ENCODE measurements at places on chromosomes 11 and 22.

DNA sequence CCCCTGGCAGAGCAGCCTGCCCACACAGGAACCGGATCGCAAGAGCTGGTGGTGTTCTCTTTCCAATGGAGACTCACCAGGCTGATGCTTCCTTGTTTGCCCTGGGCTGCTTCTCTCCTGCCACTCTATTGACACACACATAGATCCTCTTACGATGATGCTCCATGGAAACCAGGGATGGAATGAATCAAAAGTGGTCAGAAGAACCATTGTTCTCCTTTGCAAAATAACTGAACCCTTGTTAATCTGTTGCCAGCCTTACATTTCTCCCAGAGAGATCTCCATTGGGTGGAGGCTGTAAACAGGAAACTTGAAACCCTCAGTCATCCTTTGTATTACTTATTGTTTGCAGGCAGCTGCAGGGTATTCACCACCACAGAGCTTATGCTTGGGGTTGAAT is 24.6 kb upstream of the LDLRAD3 start:
- DNase-seq, result no peak

DNA sequence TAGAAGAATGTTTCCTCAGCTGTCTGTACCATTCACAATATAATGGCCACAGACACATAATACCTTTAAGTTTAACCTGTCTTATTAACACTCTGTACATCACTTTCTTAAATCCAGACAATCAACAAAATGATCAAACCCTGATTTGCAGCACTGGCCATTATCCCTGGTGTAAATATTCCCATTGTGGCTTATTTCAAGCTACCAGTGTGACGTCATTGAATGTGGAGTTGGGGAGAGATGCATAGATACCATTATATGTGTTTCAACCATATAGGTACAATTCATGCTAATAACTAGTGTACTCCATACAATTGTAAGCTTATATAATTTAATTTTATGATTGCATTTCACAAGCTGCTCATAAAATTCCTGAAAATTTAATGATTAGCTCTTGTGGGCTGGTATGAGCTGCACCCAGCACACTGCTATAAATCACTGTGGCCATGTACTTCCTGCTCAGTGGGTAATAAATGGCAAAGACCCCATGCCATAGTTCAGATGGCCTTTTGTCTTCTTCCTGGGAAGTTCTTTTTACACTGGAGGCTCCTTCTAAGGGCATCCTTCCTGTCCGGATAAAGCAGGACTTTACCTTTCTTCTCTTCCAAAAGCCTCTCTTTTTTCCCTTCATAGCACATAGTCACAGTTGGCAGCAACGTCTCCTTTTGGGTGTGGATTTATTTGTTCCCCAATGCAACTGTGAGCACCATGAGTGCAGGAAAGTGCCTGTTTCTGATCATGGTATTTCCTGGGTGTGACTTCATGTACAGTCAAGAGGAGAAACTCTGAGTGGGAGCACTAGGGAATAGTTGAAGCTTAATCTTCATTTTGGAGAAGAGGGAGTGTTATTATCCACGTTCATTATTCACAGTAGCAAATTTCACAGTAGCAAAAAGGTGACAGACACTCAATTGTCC is 87.8 kb downstream of the MIAT start:
- no peak for DNase-seq

DNA sequence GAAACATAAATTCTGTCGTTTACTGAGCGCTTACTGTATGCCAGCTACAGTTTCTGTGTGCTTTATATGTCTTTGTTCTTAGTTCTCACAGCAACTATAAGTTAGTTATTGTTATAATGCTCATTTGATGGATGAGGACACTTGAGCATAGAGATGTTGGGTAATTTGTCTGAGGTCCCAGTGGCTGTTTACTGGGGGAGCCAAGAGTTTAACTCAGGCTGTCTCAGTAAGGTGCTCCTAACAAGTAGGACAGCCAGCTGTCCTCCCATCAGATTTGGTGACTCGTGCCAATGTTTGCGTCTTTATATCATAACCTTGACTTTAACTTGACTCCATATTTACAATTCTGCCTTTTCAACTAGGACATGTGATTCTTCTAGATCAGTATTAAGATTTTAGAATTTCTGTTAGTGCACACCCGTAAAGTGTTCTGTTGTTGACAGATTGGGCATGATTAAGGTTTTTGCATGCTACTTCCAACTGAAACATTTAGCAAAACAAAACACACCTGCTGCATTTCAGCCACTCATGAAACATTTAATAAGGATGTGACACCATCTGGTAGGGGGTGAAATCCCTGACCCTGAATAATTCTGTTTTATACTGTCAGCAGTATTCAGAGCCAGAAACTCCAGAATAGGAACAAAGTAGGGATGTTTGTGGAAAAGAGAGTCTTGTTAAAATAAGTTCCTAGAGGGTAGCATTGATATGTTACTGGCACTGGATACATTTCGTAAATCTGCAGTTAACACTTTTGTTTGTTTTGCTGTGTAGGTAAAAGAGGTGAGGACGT is 1.9 kb downstream of the REXO2 start:
- DNase-seq, result no peak

DNA sequence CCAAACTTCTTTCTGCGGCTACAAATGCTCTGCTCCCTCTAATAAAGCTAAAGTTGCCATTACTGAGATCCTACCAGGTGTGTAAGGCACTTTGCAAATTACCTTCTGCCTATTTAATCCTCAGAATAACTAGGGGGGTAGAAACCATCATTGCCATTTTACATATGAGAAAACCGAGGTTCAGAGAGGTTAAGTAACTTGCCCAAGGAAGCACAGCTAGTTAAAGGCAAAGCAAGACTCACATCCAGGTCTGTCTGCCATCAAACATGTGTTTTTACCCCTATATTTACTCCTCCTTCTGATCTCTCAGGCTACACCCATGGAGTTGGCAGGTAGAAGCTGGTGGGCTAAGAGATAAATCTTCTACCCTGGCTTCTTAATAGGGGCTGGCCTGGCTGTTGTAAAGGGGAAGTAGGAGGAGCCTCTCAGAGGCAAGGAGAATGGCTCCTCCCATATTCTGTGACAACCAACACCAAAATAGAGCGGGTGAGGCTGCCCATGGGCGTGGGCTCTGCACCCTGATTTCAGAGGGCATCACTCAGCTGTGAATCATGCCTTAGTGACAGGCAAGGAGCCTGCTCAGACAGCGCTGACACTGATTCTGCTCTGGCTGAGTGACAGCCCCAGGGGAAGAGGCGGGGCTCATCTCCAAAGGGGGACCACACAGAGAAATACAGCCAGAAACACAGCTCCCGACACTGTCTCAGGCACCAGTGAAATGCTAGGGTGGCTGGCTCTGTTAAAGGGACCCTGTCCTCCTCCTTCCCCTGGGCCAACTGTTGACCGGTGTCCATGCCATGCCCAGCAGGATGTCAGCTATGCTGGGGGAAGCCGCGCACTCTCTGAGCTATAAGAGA is 106.8 kb downstream of the ABTB2 start:
- peak; percentile 74 for DNase-seq

- no peak for DNase-seq
Observed at GRCh38 chr11:119339589-119340334, 921 bp downstream of the C1QTNF5 start.

- DNase-seq, result no peak
Observed at GRCh38 chr11:93324500-93324899, 6.0 kb upstream of the DEUP1 start.

DNA sequence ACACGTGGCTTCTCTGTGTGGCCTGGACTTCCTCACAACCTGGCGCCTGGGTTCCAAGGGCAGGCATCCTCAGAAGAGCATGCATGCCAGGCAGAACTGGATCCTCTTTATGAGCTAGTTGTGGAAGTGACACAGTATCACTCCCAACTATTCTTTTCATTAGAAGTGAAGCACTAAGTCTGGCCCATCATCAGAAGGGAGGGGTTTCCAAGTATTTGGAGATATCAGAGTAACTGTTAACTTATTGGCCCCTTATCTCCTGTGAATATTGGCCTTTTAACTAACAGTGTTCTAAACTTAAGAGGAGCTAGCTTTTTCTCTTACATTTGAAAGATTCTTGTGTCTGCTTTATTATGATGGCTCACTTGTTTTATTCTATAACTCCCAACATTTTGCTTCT is 35.5 kb downstream of the FDX1 start:
- DNase-seq, result no peak

GRCh38 chr11:115848611-115849010 is 344.4 kb upstream of the CADM1 start:
- DNase-seq, result no peak

DNA sequence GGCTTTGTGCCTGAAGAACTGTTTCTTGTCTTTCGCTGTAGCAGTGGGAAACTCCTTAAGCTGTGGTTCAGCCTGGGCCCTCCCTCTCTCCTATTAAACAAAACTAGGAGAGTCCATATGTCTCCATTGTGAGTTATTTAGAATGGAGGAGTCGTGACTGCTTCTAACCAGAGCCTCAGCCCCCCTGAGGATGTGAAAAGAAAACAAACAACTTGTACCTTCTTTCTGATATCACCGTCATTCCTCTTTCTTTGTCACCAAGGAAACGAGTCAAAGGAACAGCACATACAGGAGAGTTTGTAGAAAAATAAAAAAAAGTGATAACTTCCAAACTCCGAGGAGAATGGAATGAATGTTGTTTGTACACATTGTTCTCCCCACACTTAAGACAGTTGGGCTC is 11.6 kb upstream of the EXT2 start:
- DNase-seq, result no peak

DNA sequence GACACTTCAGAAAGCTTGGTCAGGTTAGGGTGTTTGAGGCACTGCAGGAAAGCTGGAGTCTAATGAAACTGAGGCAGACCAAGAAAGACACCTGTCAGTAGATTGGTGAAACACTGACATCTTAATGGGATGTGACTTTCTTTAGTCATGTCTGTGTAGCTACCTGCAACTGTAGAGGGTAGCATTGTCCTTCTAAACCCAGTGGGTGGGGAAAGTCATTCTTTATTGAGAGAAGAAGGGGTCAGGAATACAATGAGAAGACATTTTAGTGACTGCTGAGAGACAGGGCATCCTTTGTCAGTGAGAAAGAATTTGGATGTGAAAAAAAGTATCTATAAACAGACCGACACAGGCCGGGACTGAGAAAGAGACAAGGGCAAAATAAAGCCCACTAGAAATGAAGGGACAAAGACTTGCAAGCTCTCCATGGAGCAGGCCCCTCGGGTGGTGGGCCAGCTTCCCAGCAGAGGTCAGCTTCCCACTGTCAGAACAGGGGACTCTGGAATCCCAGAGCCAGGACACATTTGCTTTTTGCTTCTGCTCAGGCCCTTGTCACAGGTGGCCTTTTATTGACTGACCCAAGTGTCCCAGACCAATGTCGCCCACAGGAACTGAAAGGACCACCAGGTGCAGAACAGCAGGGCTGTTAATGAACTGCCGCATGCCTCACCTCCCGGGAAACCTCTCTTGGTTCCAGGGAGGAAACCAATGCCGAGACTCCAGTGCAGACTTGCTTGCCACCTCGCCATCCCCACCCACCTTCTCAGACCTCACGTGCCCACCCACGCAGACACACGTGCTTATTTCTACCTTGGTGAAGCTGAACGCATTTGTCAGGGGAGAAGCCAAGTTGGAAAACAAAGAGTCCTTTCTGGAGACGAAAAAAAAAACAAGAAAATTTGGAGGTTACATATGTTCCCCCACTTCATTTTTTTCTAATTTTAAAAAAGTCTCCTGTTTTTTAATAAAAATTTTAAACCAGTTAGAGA is 212.8 kb downstream of the TENM4 start:
- no peak for DNase-seq

- no peak for DNase-seq
Observed at GRCh38 chr22:46381142-46381541, 45.6 kb downstream of the TRMU start.

DNA sequence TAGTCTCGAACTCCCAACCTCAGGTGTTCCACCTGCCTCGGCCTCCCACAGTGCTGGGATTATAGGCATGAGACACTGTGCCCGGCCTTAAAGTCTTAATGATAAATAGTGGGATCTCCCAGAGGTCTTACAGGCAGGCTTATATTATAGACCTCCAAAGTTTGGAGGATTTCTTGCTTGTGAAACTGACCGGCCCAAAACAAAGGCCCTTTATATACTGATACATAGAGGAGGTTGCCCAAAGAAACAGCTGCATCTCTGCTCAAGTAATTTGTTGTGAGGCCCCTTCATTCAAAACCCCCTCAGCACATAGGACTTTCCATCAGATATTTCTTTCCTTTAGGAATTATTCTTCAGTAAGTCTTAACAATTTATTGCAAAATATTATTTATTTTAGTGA is 27.4 kb upstream of the RDX start:
- no peak for DNase-seq

- DNase-seq, result peak; percentile 47
Observed at GRCh38 chr11:64448599-64449380, 89.8 kb downstream of the RPS6KA4 start.

DNA sequence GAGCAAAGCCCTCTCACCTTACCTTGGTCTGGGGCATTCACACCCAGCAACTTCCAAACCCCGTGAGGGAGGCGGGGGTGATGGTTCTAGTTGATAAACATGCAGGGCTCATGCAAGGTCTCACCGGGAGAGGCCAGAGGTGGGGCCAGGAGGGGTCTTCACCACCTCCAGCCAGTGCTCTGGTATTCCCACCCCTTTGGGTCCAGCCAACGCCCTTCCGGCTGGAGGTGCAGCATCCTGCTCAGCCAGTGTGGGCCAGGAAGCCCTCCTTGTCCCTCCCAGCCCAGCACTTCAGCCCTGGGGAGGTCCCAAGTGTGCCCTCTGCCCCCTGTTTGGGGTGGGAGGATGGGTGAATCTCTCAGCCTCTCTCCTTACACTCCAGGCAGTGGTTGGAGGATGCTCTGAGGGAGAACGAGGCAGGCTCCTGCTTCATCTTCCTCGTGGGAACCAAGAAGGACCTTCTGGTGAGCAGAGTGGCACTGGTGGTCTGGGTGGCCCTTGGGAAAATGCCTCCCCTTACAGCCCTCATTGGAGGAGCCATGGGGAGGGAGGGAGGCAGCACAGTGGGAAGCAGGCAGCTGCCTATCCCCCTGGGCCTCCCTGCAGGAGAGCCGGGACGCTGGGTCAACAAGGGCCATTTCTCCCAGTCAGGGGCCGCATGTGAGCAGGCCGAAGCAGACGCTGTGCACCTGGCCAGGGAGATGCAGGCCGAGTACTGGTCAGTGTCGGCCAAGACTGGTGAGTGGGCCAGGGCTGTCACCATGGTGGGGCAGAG is 13.4 kb downstream of the RAB36 start:
- no peak for DNase-seq

DNA sequence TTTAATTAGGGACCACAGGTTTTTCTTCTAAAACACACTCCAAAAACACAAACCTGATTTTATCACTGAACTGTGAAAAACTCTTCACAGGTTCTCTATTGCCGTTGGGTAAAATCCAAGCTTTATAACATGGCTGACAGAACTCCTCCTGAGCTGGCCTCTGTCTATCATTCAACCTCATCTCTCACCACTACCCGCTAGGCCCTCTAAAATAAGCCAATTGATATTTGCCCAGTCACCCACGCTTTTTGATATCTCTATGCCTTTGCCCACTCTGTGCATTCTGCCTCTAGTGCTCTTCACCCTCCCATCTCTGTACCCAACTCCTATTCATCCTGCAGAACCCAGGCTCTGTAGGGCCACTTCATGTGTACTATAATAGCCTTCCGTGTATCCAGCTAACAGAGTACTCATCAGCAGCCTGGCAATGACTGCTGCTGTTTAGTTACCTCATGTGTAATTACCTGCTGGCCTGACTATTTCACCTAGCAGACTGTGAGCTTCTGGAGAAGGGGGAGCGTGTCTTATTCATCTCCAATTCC is 1.1 kb upstream of the CNGA4 start:
- no peak for DNase-seq
